ENCODE measurements at places on chromosomes 2 and 18.

- no peak for DNase-seq
These were observed 37.7 kb downstream of the TPRKB start for GRCh38 chr2:73699437-73699836.

- DNase-seq = no peak
These were observed 167.2 kb downstream of the TCF4 start for GRCh38 chr18:55420665-55421307.

- DNase-seq = no peak
These were observed 1162.5 kb upstream of the LRRTM1 start for GRCh38 chr2:81467096-81467495.

- no peak for DNase-seq
These were observed 585 bp downstream of the ABCA12 start for GRCh38 chr2:215137741-215138340.

GRCh38 chr2:69789772-69790600 lies 39.5 kb upstream of the GMCL1 start:
- DNase-seq = no peak

DNA sequence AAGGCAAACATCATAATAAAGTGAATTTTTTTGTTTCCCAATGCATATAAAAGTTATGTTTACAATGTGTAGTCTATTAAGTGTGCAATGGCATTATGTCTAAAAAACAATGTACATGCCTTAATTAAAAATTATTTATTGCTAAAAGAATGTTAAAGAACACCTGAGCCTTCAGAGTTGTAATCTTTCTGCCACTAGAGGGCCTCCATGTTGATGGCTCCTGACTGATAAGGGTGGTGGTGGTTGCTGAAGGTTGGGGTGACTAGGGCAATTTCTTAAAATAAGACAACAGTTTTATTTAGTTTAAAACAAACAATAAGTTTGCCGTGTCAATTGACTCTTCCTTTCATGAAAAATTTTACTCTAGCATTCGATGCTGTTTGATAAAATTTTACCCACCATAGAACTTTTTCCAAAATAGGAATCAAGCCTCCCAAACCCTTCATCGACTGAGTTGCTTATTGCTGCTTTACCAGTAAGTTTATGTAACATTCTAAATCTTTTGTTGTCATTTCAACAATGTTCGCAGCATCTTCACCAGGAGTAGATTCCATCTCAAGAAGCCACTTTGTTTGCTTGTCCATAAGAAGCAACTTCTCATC lies 32.3 kb downstream of the MAP3K2 start:
- DNase-seq = peak; percentile 31

DNA sequence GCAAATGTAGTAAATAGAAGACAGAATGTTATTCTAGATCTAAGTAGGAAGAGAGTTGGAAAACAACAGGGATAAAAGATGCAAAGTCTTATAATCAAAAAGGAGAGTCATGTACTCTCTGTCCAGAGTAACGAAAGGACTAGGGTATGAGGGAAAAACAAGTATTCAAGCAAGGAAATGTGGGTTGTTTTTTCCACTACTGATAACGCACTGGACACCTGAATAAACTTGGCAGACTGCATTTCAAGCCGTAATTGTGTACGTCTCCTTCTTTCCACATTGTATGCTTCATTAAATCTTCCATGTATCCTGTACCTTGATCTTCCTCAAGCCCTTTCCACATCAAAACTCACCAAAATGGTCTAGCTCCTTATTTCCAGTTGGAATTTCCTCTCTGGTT lies 420.6 kb downstream of the ZEB2 start:
- DNase-seq = no peak

DNA sequence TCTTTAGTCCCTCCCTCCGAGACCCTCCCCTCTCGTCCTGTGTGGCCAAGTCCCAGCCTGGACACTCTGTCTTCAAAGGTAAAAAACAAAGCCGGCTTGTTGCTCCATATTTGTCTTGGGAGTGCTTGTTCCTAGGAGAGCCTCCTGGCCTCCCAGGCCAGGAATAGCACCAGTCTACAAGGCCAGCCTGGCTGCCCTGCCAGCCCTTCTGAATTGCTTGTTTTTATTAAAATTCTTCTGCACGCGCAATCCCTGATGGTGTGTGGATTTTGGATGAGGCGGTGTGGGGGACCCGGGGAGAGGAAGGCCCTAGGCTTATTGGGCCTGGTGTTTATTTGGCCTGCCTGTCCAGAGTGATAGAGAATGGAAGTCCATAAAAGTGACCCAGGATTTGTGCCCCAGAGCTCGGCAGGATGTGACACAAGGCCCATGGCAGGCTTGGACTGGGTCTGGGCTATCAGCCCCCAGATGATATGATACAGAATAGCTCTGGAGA lies 297.3 kb downstream of the CYP26B1 start:
- DNase-seq = no peak

- DNase-seq = no peak
These were observed 121.5 kb downstream of the SLC4A3 start for GRCh38 chr2:219748671-219749570.

DNA sequence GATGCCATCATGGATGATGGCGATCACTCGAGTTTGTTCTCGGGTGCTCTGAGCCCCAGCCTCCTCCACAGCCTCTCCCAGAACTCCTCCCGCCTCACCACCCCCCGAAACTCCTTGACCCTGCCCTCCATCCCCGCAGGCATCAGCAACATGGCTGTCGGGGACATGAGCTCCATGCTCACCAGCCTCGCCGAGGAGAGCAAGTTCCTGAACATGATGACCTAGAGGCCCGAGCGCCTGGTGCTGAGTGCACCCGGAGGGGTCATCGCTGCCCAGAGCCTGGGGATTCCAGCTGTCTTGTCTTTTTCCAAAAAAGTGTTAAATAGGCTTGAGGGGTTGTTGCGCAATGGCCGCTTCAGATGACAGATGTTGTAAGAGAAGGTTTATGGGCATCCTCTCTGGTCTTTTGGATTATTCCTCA lies 254.8 kb downstream of the GLI2 start:
- no peak for DNase-seq

DNA sequence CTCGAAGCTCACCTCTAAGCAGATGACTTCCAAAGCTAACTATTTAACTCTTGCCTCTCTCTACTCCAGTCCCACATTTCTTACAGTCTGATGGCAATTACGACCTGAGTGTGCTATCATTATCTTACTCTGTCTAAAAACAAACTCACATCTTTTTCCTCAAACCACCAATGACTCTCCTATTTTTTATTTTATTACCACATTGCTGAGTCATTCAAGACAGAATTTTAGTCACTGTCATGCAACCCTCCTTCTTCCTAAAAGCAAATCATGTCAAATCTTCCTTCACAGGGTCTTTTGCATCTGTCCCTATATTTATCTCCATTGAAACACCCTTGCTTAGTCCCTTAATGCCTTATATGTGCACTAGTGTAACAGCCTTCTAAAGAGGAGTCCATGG lies 34.6 kb upstream of the C2orf15 start:
- no peak for DNase-seq

DNA sequence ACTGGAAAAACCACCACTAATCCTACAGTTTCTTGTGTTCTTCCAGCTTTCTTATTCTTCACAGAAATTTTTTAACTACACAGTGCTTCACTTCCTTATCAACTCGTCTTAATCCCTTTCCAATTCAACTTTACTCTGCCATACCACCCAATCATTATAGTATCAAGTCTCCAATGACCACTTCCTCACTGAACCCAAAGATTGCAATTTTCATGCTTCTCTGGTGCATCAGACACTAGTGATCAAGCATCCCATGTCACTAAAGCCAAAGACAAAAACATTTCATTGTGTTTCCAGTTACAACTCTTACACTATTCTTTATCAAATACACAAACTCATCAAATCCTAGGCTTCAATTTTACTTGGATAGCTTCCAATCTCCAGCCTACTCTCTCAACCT lies 9.5 kb downstream of the CHAC2 start:
- DNase-seq = no peak

DNA sequence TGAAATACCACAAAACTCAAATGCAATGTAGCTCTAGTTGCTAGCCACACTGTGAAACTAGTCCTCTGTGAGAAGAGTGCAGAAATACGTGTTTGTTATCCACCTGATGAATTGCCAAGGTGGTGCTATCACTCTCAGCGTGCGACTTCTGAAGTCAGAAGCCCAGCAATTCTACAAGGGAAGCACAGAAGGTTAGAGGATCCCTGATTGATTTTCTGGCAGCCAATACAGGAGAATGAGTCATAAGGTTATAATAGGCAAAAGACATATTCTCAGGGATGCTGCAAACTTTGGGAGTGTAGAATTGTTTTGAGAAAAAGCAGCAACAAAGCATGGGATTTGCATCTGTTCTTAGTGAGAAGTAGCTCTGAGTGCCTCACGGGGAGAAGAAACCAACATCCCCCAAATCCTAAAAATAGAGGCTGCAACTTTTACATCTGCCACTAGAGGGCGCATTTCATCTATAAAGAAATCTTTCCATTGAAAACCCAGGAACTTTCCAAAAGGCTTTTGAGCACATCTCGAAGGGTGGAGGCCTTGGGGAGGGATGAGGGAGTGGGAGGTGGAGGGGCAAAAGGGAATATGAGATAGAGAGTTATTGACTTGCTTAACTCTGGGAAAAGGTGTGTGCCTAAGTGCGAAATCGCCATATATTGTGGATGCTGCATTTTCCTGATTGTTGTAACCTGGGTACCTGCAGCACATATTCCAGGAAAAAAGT lies 78.0 kb downstream of the TMEM182 start:
- peak; percentile 8 for DNase-seq

GRCh38 chr2:85844486-85844885 lies 44.3 kb downstream of the ST3GAL5 start:
- DNase-seq = no peak

DNA sequence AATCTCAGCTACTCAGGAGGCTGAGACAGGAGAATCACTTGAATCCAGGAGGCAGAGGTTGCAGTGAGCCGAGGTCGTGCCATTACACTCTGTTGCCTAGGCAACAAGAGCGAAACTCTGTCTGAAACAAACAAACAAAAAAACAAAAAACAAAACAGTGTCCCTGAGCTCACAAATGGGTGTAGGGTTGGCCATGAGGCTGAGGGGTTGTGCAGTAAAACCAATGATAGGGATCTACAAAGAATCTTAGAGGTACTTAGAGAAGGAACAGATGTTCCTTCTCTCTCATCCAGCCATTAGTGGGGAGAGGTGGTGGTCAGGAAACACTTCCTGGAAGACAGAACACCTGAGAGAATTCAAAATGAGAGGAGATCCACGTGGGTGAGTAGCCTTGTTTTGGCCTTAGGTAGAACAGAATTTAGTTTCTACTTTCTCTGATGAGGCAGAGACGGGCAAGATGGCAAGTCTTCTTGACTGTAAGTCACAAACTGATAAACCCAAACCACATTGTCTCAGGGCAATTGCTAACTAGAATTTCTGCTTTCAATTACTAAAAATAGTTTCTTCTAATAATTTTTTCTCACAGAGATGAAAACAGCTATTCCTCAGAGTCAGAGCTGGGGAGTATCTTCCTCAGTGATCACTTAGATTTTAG lies 61.5 kb upstream of the PPM1B start:
- DNase-seq = no peak

- DNase-seq = no peak
These were observed 993 bp downstream of the COX7A2L start for GRCh38 chr2:42359965-42360483.

DNA sequence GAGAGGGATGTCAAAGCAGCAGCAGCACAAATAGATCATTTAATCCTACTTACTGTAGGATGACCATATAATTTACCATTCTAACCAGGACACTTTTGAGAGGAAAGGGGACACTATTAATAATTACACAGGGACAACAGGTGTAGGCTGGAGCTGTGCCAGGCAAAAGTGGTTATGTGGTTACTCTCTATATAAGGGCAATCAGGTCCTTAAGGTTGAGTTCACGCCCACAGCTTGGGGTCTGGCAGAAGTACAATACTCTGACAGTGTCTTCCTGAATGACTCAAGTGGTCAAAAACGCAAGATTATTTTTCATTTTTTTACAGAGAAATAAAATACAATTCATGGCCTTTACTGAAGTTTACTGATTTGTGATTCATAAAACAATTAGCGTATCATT lies 2.8 kb downstream of the PREPL start:
- DNase-seq = peak; percentile 26

DNA sequence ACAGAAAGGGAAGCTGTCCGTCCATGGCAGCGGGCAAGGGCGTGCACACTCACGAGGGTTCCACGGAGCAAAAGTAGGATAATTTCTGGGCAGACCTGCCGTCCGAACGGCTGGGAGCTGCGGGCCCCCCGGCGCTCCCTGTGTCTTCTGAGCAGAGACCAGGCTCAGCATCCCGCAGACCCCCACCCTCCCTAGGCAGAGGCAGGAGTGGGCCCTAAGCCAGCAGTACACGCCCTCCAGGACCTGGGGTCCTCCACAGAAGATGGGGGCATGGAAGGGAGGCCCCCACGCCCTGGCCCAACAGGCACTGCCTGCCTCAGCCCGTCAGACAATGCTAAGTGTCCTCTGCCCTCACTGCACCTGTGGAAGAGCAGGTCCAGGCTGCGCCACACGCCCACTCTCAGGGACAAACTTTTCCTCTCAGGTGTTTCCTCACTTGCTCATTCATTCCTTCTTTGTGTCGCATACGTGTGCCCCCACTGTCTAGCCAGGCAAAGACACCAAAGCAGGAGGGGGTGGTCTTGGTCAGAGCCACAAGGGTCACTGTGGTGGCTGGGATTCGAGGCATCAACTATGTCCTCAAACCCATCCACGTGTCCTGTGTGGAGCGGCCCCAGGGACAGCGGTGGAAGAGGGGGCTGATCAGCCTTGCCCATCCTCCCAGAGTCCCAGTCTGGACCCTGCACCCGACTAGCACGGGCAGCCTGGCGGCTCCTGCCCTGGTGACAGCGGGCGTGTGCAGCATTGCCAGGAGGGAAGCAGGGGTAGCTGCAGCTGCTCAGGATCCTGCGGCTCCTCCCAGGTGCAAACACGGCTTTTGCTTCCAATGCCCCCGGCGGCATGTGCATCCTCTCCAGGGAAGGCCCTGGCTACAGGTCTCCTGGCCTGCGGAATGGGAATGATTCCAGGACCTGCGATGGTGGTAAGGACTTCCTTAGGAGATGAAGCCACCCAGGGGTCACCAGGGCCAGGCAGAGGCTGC lies 2.4 kb upstream of the GPC1 start:
- DNase-seq = peak; percentile 1

GRCh38 chr18:28684746-28685355 lies 507.9 kb upstream of the CDH2 start:
- no peak for DNase-seq

- DNase-seq = no peak
These were observed 10.9 kb downstream of the MAT2A start for GRCh38 chr2:85549826-85550225.

- no peak for DNase-seq
These were observed 175.4 kb downstream of the HDAC4 start for GRCh38 chr2:239225371-239225851.

- no peak for DNase-seq
These were observed 414.8 kb downstream of the HRH4 start for GRCh38 chr18:24875286-24875685.

DNA sequence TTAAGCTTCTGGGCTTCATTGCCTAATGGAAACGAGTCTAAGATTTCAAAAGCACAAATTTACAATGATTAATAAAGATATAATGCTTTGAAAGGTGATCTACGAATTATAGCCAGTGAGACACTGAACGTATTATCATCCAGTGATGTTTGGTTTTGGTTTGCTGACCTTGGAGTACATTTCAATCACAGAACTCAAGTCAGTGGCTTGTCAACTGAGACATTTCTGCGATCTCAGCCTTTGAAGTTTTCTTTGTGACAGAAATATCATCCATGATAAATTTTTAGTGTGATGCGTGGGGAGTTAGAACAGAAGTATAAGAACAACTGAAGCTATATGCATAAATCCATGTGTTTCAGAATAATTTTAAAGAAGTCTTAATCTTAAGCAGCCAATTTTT lies 263.8 kb downstream of the TCF4 start:
- no peak for DNase-seq
